ENCODE measurements at places on chromosomes 5 and 9. TPM values are rescaled to one million over a fixed set of nuclear protein-coding genes. Genes with fewer than 3 reads are reported as not detected.

DNA sequence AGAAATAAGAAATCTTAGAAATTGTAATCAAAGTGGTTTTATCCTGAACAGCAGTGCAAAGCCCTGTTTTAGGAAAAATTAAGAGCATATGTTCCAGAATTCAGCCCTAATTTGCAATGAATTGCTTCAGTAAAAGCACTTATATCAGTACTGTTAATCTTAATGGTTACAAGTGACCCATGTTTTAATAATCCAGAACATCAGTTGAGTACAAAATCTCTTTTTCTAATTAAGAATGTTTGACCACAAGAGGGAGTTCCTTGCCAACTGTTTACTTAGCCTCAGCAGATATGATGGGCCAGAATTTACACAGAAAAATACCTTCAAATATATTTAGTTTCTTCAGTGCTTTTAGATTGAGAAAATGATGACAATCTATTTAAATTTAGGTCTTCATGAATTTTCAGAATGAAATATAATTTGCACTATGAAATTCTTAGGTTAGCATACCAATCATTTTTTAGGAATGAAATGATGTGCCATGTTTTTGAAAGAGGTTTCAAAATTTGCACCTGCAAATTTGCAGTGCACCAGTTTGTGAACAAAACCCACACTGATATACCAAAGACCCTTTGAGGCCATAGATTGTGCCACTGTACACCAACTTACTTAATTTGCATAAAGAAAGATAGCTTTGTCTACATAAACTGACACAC is 926.3 kb upstream of the ARRDC3 start:
- no peak for DNase-seq

DNA sequence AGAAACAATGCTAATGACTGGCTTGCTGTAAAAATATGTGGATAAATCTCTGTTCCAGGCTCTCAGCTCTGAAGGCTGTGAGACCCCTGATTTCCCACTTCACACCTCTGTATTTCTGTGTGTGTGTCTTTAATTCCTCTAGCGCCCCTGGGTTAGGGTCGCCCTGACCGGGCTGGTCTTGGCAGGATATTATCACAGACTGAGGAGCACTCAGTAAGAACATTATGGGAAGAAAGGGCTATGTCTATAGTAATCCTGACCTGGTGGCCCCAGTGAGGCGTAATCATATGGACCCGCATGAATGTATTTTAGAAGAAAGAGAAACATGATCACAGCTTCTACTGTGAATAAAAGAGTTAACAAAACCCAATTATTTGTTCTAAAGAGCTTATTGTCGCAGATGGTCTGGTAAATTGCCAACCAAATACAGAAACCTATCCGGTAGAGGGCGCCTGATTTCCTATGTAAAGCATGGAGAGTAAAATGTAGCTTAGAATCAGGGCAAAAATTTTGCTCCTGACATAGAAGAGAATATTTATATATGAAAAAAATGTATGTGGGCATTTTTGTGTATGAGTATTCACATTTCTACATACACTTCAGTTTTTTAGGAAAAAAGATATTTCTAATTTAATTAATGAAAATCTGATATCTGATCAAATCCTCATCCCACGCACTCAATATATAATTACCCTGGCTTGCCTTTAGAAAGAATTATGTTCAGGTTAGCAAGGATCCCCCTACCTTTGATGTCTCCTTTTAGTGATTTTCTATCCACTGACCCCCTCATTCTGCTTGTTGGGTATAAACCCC is 5.8 kb upstream of the IFNA1 start:
- DNase-seq = peak; percentile 25

The CNTLN gene
- total RNA-seq = 5.4 TPM

GRCh38 chr5:138694146-138694545 is 59.1 kb upstream of the CTNNA1 start:
- DNase-seq = no peak

DNA sequence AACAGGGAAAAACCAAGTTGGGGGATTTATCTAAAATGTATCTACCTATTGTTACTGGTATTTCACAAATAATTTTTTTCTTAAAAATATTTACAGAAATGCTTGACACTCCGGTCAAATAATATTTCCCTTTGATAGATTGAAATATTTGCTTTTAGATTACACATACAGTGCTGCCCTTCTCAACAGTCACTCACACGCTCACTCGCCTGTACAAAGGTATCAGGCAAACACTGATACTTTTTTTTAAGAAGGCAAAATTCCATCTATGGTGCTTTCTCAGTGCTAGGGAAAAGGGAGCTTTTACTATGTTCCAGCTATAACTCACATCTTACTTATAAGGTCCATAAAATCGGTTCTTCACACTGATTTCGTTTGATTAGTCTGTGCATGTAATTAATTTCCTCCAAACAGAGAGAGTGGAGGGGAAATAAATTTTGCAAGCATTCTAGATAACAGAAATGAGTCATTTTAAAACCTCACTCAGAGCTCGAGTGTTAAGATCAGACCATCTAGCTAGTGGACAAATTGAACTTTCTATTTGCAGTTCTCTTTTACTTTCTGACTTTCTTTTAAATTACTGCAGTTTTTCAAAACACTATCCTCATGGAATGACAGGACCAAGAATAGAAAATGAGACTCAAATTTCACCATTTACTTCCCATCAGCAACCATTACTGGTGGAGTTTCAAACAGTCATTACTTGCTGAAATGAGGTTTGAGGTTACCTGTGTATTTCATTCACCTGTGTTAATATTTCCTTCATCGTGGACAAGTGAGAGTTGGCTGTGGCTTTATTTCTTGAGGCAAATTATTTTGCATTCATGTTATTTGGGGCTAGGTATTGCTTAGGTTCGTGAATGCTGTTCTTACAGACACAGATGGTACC is 273.2 kb downstream of the RAB3C start:
- DNase-seq = no peak

The SOWAHA gene
- total RNA-seq = 22.2 TPM

The GAS1 gene
- total RNA-seq = 11.5 TPM

DNA sequence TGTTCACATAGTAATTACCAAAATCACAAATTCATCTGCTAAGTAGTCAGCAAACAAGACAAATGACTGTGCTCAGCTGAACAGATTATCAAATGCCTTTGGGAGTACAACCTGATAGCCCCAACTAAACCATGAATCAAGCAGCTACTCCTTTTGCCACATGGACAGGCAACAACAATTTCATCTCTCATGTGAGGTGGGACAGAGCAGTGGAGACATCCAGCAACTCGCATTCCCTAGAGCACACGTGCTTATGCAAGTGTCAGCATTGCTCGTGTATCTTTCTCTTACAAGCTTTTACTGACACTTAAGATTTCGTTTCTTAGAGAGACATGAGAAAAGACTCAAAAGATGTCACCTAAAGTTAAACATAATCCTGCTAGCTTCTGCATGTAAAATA is 42.7 kb upstream of the PPP2R2B start:
- no peak for DNase-seq

The RETREG1 gene
- 63.7 TPM for total RNA-seq

GRCh38 chr5:147760086-147760875 is 22.2 kb downstream of the JAKMIP2 start:
- no peak for DNase-seq

The TSSK1B gene
- 0.20 TPM for total RNA-seq

DNA sequence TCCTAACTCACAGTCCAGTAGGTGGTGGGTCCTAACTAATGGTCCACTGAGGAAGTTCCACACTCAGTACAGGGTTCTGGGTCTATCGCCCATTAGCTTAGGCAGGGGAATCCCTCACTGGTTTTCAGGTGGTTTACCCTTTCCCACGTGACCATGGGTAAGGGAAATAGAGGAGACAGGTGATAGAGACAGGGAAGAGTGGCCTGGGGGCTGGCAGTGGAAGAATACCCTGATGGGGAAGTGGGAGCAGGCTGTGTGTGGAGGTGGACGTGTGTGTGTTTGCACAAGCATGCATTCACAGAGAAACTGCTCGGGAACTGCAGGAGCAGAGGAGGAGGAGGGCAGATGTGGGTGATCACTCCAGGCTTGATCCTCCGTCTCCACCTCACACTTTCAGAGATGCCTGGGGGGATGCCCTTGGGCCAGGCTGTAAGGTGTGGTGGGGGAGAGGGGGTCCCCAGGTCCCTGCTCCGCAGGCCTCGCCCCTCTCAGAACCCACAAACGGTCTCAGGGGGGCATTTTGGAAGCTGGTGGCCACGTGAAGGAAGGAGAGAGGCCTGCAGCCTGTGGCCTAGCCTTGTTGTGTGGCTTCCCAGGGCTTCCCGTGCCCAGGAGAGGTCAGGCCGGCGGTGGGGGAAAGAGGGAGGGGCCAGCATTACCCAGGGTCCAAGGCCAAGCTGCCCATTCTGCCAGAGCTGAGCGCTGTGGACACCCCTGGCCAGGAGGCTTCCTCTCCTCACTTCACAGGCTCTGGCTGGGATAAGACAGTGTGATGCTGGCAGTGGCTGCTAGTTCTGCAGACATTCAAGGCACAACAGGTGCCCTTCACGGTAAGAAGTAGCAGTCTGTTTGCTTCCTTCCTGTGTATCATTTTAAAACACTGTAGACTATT is 80.0 kb downstream of the OTULIN start:
- no peak for DNase-seq

DNA sequence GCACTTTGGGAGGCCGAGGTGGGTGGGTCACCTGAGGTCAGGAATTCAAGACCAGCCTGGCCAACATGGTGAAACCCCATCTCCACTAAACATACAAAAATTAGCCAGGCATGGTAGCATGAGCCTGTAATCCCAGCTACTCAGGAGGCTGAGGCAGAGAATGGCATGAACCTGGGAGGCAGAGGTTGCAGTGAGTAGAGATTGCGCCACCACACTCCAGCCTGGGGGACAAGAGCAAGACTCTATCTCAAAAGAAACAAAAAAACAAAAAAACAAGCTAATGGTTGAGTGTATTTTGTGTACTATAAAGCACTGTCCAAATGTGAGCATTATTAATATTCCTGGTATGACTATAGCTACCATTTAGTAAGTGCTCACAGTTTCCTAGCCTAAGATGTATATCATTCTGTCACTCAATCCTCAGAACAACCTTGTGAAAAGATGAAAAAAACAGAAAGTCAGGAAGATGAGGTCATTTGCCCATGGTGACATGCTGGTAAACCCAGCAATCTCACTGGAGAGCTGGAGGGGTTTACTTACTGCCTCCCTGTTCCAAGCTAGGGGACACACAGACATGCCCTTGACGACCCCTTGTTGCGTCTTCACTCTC is 27.7 kb downstream of the ARHGEF37 start:
- DNase-seq = no peak

DNA sequence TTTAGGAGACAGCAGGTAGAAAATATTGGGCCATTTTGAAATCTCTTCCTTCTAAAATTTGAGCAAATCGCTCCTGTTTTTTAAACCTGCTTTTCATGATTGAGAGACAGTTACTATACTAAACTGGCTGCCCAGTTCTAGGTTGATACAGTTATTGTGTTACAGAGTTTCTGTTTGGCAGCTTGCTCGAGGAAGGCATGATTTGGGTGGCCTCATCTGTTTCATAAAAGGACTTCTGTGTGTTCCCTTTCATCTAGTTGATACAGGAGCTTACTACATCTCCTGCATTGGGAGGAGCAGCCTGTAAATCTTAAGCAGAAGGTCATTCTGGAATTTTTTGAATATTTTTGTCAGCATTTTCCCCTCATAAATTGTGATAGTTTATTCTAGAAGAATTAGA is 14.2 kb downstream of the HSPA4 start:
- DNase-seq = no peak

The C5orf58 gene
- total RNA-seq = 0.52 TPM

The IFNA13 gene
- not detected for total RNA-seq
